ENCODE measurements at places on chromosomes 3 and 15.

DNA sequence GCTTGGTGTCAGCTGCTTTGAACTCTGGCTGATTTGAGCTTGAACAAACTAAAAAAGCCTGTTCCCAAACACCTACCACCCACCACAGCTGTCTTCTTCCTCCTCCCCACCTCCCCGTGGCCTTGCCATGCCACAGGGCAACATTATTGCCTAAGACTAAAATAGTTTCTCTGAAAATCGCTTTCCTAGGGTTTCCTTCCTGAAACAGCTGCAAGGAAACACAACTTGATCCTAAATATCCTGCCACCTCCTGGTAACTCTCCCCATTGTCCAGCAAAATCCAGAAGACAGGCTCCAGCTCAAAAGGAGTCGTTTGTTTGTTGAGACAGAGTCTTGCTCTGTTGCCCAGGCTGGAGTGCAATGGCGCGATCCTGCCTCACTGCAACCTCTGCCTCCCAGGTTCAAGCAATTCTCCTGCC is 193.9 kb upstream of the TPM1 start:
- no peak for DNase-seq

DNA sequence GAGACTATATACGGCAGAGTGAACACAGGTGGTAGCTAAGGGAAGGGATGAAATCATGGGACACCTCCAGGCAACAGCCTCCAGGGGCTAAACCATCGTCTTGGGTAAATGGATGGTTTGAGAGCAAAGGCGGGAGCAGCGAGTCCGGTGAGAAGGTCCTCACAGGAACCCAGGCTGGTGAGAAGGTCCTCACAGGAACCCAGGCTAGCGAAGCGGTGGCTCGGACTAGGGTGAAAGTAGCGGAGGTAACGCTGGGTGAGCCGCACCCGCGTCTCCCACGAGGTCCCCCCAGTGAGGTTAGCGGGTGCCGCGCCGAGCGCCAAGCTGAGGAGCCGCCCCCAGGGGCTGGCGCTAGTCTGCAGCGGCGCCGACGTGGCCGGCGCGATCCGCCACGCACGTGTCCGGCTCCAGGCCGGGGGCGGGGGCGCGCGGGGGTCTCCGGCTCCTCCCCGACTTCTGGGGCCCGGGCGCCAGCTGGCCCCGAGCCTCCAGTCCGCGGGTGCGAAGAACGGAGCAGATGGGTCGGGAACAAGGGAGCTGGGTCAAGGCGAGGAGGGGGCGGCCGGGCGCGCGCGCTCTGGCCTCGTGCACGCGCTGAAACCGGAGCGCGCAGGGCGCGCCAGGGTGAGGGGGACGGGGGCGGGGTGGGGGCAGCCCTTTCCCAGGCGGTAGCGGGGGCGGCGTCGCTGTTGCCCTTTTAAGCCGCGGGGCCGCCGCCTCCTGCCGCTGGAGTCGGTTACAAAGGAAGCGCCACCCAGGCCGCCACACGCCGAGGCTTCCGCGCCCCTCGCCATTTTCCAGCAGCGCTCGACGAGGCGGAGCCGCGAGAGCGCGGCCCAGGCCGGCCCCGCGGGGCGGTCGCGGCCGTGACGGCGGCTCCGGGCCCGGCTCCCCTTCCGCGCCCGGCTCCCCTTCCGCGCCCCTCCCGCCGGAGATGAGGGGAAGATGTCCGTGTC is at the start of gene UBE2Q2:
TSS of gene UBE2Q2 (plus strand) at position 726 of the 956 bp plus-strand sequence. CDS start at position 946, 220 bp downstream.
- DNase-seq, result peak; percentile 75

DNA sequence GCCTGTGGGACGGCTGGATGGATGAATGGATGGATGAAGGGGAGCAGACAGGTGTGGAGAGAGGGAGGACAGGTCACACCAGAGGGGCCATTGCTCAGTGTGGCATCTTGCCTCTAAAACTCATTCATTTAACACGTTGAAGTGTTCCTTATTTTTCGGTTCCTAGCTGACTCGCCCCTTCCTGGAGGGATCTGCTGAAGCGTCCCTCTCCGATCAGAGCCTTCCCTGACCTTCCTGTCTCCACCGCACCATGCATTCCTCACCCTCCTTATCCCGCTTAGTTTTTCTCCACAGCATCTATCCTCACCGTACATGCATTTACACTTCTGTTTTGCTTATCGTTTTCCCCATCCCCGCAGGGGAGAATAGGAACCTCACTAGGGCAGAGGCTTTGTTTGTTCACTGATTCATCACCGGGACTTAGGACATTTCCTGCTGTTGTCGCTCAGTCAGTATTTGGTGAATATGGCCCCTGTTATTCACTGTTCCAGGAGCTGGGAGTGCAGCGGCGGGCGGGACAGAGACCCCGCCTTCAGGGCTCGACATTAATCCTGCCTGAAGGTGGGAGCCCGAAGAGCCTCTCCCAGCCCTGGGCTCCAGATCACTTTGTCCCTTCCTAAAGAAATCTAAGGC is 32.0 kb downstream of the FOXL2 start:
- no peak for DNase-seq

- no peak for DNase-seq
Measured at GRCh38 chr3:149212386-149212785, 9.2 kb downstream of the CP start.

- DNase-seq, result no peak
Measured at GRCh38 chr3:193771011-193771652, 178.1 kb downstream of the OPA1 start.

DNA sequence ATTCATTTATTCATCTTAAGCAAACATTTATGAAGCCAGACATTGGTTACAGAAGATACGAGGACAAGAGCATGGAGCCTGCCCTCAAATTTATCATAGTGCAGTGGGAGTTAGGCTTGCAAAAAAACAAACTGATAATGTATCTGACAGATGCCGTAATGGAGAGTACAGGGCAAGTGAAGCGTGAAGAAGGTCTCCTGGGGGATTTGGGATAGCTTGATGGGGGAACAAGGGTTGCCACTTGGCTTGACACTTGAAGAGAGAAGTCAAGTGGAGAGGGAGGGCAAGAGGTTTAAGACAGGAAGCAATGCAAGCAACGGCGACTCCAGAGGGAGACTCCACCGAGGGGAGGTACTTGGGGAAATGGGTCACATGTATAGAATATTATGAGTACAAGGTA is 129.3 kb downstream of the SSR3 start:
- DNase-seq, result no peak

DNA sequence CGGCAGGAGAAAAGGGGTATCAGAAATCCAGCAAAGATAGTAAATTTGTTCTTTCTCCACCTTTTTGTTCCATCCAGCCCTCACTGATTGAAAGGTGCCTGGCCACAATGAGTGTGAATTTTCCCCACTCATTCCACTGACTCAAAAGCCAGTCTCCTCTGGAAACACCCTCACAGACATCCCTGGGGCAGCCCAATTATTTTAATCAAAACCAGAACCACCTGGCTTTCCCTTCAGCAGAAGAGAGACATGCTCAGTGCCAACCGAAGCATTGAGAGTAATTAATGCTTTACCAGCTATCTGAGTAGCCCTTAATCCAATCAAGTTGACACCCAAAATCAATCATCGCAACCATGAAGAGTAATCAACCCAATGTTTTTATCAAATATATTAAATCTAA is 1129.6 kb upstream of the GBE1 start:
- no peak for DNase-seq

Data from CD4-positive, alpha-beta T cell treated with Interleukin-15 for 4 hours (primary cell).